ENCODE measurements at places on chromosomes 1 and 21.

- no peak for DNase-seq
Observed at GRCh38 chr21:36860736-36861594, 105.5 kb downstream of the HLCS start.

DNA sequence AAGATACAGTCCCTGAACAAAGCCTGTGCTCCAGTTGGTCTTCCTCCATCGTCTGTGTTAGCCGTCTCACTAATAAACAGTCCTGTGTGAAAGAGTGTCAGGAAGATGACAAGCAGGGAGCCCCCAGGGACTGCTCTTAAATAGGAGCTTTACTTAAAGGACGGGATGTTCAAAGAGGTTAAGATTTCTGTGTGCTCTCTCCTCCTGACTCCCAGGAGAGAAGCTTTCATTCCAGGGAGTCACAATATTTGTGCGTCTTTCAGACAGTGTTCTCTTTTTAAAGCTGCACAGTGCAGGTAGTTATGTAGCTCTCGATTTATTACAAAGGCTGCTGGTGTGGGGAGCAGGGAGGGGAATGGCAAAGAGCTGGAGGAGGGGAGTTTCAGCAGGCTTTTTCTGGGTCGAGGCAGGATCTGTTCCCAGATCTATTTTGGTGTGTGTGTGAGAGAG, 43.5 kb downstream of the STYXL2 start:
- no peak for DNase-seq

DNA sequence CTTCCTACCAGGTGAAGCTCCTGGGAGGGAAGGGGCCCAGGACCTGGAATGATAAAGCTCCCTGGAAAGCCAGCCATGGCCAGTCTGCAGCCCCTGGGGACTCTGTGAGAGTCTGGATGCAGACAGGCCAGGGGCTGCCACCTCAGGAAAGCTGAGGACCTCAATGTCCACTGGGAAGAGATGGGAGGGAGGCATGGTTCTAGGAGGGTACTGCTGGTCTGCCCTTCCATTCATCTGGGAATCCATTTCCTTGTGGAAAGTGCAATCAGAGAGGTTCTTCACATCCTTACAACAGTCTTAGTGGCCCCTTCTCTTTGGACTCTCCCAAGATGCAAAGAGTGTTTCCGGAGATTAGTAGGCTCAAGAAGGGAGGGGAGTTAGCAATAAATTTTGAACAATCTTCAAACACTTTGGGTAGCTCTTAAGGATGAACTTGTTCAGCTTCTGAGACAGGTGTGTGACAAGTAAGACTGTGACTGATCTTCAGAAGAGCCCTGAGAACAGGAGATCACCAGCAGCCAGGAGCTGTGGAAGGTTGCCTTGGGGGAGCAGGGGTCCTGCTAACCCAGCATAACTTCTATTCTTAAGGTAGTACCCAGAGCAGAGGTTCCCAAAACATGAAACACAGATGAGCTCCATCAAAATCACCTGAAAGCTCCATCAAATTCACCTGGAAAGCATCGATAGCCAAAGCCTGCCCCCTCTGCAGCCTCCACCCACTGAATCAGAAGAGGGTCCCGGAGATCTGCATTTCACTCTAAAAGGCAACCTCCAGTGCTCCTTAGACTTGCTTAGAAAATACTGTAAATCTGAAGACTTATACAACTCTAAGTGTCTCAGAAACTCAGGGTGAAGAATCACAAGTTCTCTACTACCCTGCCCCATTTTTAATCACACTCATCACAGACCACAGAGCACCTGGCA, 616 bp upstream of the LAX1 start:
- DNase-seq, result no peak

- DNase-seq, result no peak
Observed at GRCh38 chr1:6984536-6984935, 199.3 kb downstream of the CAMTA1 start.
